Glutamatergic neuron (in vitro differentiated cells): ENCODE measurements at places on chromosomes 3 and 15.
A peak's percentile ranks its signal among the peaks of the same experiment; 100 is the strongest.

GRCh38 chr3:139455206-139455605 is 21.1 kb downstream of the RBP2 start:
- no peak for DNase-seq

DNA sequence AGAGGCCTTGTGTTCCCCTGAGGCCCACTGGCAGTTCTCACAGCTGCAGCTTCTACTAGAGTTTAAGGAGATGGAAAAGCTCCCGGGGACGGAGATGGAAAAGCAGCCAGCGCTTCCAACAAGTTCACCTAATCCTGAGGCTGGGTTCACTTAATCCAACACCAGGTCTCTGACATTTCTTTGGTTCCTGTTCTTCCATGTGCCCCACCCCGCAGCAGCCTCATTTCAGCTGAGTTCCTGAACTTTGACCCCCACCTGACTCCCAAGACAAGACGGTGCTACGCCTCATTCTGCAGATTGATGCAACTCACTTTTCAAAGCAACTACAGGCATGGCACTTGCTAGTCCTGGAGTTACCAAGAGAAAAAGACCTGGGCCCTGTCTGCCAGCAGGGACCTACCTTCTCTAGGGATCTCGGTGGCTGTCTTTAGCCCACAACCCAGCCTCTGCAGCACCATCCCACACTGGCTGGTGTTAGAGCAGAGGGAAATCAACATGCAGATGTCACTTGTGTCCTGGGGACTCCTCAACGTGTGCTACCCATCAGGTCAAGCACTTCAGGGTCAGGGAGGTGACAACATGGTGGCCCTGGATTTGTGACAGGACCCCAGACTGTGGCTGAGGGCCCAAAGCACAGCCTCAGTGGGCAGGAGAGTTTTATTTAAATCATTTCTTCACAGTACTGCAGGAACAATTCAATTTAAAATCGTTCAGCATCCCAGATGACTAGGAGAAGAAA is 406.1 kb downstream of the VPS13C start:
- no peak for DNase-seq

DNA sequence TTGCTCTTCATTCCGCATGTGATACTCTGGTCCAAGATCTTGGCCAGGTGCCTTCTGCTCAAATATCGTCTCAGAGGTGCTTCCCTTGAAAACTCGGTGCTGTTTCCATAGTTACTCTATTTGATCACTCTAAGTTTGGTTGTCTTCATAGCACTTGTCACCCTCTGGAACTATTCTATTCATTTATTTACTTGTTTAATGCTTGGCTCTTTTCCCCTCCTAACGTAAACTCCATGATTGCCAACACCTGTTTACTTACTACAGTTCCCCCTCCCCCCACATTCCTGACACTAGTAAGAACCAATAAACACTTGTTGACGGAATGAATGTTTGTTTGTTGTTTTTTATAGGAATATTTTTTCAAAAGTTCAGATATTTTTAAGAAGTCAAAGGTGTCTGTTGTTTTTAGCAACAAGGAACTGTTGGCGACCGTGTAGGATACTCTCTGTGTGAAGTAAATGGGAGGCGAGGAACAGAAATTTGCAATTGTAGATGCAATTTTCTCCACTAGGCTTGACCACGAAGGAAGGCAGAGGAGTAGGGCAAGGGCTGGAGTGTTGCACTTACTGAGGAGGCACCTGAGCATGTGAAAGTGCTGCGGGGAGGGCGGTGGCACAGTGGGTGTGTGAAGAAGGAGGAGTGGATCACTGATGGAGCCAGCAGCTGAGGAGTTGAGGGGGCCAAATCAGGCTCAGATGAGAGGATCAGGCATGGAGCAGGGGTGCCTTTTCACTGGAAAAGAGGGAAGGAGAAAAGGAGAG is 48.4 kb downstream of the MOBP start:
- DNase-seq, result no peak

DNA sequence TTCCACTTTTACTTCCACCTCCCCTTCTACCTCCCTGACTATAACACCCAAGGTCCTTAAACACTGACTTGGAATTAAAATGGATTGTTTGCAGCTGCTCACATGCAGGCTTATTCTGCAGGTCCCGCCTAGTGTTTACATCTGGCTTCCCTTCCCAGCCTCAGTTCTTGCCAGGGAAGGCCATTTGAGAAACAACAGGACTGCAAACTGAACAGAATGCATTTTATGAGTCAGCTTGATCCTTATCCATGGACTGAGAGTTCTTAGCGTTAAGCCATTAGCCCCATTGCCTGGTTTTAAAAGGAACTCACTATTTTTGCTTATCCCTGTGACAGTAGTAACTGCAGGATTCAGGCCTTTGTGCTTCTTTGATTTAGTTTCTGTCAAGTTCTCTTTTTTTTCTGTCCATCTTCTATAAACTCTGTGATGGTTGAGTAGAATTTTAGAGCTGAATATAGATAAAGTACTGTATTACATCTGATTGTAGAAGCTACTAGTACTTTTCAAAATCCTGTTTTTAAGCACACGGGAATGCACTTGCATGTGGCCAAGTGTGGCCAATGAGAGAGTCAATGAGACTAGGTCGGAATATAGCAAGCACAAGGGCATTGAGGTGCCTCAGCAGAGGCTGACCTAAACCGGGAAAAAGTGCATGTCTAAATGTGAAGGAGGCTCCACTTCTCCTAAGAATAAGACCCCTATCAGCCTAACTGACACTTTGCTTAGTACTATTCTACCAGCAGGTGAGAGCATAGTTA is 106.4 kb downstream of the TUSC7 start:
- DNase-seq, result no peak

DNA sequence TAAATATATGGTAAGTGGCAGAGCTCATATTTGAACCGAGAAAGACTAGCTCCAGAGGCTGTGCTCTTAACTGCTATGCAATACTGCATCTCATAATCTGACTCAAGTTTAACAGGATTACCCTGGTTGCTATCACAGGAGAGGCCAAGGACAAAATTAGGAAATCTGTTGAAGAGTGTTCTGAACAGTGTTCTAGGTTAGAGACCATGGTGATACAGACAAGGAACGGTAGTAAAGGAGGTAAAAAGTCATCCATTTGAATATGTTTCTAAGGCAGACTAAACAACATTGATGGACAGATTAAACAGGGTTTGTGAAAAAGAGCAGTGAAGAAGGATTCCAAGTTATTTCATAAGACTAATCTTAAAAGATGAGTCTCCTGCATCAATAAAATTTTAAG is 22.1 kb downstream of the PLOD2 start:
- no peak for DNase-seq

- peak; percentile 66 for DNase-seq
These were observed 36.6 kb downstream of the PSTPIP1 start for GRCh38 chr15:77031376-77032050.

- DNase-seq, result peak; percentile 69
These were observed 684 bp downstream of the SLTM start for GRCh38 chr15:58932710-58933280.

GRCh38 chr3:133933097-133934024 is 37.7 kb upstream of the RAB6B start:
- no peak for DNase-seq

DNA sequence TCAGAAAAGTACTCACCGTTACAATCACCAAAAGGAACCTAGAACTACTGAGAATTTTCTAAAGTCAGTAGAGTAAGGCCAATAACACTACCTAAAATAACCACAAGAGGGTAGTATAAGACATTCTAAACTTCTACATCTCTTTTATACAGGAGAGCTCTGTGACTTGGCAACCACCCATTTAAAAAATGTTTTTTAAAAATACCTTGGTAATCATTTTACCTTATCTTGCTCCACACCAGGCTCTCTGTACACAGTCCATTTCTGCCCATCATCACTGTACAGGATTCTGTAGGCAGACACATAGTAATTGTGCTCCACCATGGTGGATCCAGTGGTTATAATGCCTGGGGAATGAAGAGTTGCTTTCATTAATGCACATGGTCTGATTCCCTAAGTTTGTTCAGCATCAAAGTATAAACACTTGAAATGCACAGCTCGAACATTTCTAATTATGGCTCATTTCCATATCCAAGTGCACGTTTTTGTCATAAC is 54.5 kb downstream of the ST3GAL6 start:
- no peak for DNase-seq

DNA sequence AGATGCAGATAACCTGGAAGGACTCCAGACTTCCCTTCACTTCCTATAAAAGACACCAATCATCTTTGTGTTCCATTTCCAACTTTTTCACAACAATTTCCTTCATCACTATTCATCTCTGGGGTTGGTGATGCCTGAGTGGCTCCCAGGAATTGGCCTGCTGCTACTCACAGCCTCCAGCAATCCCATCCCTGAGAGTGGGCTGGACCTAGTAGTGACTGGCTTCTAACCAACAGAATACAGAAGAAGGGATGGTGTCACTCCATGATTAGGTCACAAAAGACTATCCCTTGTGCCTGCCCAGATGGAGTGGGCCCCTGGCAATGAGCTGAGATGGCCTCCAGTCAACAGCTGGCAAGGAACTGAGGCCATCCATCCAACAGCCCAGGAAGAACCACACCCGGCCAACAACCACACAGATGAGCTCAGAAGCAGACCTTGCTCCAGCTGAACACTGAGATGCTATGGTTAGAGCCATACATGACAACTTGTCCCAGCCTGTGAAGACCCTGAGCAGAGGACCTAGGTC is 20.9 kb downstream of the OCA2 start:
- DNase-seq, result no peak

- DNase-seq, result peak; percentile 67
These were observed 464.9 kb downstream of the MFSD1 start for GRCh38 chr3:159266779-159267178.

GRCh38 chr15:69931156-69931555 is 166.6 kb downstream of the TLE3 start:
- DNase-seq, result no peak

DNA sequence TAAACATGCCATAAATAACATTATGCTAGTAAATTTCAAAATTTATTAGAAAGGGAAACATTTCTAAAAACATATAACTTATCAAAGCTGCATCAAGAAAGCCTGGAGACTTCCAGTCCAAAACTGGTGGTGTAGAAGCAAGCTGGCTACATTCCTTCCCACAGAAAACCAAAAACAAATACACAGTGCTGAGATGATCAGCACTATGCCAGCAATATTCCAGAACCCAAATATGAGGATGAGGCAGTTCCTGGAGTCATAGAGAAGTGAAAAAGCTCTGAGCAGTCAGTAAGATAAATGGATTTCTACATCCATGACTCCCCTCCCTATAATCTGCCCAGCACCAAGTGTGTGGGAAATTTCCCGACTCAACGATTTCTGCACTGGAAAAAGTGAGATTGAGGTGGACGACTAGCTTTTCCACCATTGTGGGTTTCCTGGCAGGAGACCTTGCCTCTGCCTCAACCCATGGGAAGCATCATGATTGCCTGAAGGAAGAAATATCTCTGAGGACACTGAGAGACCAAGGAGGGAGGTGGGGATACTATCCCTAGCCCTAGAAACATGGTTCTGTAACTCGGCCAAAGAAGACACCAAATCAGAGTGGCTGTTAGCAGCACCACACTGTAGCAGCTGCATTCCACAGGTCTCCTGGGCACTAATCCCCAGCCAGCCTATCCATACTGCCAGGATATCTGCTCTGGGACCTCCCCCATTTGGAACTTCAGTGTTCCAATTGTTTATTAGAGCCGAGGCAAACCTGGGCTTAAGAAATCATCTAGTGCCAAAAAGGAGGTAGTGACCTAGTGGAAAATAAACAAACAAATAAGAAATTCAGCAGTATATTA is 11.8 kb upstream of the CLN6 start:
- no peak for DNase-seq

DNA sequence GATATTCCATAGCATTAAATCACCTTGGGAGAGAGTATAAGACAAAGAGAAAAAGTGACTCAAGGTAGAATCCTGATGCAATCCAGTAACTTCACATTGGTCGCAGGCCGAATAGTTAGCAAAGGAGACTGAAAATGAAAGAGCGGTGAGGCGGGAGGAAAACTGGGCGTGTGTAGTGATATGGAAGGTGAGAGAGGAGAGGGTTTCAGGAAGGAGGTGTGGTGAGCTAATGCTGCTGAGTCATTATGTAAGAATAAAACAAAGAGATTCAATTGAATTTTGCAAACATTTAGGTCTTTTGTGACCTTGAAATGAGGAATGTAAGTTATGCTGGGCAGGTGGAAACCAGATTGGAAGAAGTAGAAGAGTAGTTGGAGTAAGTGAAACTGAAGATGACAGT is 235.3 kb downstream of the C3orf38 start:
- no peak for DNase-seq

DNA sequence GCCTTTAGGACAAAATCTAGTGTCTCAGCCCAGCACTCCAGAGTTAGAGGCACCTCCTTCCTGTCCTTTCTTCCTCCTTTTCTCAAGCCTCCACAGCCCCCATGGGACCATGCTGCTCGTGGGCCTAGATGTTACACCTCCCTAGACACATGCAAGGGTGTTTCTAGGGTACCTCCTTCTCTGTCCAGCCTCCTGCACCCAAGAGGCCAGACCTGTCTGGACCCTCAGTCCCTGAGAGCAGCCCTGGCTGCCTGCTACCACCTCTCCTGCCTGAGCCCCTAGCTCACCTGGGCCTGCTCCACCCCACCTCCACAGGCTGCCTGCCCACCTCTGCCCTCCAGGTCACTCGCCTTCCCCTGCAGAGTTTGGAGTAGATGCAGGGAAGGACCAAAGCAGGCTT is 5.2 kb downstream of the LOXL1 start:
- no peak for DNase-seq

DNA sequence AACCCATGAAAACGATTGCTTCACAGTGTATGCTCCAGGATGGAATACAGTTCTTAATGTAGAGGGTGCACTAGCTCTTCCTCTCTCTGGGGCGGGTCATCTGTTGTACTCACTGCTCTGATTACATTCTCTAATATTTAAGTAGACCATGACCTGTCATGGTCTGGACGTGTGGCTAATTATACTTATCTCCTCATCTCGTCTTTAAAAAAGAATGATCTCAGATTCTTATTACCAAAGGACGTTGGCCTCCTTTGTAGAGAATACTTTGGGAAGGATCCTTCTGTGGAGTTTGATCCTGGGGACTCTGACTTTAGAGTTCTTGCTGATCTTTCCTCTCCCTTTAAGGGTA is 48.4 kb upstream of the TRAK1 start:
- no peak for DNase-seq

DNA sequence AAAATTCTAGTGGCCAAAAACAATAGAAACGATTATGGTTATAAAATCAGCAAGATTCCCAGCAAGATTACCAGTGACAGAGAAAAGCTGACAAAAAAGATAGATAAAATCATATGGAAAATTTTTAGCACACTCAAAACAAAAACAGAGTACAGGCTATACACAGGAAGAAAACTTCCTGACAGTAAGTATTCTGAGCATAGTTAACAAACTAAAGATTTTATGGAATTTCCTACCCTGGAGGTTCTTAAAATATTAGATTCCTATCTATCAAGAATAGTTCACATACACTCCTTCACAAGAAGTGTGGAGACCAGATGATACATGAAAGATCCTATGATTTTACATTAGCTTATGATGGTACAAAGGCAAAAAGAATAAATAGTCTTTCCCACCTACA is 50.8 kb downstream of the ZNF148 start:
- no peak for DNase-seq

GRCh38 chr3:71690341-71690841 is 34.8 kb downstream of the EIF4E3 start:
- no peak for DNase-seq

- peak; percentile 97 for DNase-seq
These were observed at the start of gene AMIGO3 for GRCh38 chr3:49719214-49719884. AMIGO3 (minus strand) TSS chr3:49719684; CDS start chr3:49719465, 219 bp downstream.
